ENCODE measurements at places on chromosomes 16 and 17.

DNA sequence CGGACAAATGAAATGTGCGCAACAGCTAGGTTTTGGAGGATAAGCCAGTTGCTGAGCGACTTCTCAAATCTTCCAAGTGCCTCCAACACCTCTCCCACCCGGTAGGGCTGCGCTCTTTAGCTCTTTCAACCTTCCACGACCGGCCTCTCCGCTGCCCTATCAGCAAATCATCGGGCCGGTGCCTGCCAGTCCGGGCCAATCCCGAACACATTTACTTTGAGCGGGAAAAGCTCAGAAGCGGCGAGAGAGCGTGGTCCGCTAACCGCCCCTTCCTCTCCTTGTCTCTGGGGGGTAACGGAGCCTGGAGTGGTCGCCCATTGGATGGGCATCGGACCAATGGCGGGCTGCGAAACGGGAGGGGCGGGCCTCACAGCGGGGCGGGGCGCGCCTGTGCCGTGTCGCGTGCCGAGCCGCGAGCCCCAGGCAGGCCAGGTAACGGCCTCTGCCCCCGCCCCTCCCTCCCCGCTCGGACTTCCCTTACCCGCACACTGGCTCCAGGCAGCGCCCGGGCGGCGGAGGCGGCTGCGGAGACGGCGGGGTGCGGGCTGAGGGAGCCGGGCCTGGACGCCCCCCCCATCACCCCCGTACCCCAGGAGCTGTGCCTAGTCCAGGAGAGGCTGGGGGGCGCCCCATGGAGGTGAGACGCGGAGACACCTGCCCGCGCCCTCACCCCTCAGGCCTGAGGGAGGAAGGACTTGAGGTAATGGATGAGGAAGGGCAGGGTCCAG lies at the start of gene MEIOC:
Gene MEIOC (plus strand): TSS at position 486 of the 728 bp plus-strand sequence. CDS start 146 bp downstream, at position 632.
- DNase-seq: no peak

DNA sequence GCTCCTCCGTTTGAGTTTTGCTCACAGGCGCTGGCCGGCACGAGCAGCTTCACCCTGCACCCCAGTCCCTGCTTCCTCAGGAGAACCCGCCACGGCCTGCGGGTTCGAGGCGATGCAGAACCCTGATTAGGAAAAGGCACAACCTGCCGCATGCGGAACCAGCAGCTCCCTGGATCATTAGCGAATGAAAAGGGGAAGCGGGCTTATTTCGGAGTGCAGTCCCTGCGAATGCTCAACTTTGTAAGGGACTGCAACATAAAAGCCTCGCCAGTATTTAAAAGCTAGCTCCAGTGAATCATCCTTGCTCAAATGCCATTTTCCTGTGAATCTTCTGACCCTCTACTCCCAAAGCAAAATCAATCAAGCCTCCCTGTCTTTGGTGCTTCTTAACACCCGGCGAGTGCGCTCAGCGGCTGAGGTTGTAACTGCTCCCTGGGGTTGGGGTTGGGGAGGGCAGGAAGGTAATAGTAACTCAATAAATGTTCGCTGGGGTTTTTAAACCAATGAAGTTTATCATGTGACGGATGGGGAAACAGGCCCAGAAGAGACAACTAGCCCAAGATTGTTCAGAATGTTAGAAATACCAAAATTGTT lies 678 bp upstream of the AKAP10 start:
- no peak for DNase-seq

GRCh38 chr16:31455601-31456314 lies 3.5 kb upstream of the ARMC5 start:
- no peak for DNase-seq

DNA sequence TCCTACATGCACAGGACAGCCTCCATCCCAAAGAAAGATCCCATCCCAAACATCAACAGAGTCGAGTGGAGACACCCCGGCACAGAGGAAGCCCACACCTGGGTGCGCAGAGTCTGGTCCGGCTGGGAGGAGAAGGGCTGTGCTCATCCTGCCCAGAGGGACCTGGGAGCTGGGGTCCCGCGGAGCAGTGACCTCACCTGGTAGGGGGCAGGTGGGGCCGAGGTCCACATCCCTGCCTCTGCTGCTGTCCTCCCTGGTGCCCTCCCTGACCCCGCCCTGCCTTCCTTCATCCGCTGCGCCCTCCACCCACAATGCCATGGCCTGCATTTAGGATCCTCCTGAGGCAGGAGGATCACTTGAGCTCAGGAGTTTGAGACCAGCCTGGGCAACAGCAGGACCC lies 2.9 kb downstream of the C16orf90 start:
- DNase-seq: no peak

DNA sequence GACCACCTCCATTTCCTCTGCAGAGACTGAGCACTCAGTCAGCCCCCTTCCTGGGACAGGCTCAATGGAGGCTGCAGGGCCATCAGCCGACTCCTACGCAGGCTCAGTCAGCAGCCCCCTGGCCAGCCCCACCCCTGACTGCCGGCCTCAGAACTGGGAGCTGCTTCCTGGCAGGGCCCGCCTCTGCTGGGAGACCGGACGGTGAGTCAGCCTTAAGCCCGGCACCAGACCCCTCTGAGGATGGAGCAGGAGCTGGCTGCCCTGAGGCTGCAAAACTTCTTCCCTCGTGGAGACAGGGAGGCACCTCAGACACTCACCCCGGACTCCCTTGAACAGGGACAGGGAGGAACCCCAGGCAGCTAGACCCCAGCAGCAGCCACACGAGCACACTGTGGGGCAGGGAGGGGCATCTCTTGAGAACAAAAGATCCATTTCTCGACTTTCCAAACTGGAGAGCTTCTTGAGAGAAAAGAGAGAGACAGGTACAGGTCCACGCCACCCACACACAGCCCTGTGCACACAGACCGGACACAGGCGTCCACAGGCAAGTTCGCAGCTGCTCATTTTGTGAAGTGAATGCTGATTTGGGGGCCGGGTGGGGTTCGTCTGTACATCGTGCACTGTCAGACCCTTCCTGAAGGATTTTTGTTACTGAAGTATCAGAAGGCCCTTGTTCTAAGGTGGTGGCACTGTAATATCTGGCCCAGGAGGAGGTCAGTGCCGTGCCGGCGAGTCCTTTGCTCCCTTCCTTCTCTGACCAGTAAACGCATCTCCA lies 1.3 kb upstream of the TUBB3 start:
- no peak for DNase-seq

DNA sequence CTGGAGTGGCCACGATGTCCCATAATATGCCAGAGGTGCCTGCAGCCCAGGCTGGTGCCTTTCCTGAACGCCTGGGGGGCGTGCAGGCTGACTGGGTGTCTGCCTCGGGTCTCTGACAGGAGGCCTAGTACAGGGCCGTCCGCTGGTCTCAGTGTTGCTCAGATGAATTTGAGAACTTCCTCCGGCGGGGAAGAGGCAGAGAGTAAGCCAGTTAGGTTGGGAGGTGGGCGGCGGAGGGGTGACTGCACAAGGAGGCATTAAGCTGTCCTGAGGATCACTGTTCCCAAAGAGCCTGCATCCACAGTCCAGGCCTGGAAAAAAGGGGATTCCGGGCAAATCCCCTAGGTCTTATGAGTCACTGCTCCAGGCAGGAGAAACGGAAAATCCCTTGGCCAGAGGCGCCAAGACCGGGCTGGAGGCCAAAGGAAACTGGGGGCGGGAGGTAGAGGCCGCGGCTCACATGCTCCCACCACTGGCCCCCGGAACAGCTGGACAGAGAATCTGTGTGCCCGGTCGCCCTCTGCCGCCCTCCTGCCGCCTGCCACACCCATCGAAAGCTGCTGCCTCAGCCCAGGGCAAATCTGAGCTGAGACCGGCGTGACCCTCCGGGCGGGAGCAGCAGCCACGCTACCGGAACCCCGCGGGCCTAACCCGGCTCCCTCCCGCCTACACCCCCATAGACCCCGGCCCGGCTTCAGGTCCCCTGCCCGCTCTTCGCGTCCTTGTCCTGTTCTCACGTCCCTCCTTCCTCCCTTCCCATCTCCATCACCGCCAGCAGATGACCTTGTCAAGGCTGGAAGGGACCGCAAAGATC lies 1.2 kb downstream of the TRIM47 start:
- DNase-seq: no peak

DNA sequence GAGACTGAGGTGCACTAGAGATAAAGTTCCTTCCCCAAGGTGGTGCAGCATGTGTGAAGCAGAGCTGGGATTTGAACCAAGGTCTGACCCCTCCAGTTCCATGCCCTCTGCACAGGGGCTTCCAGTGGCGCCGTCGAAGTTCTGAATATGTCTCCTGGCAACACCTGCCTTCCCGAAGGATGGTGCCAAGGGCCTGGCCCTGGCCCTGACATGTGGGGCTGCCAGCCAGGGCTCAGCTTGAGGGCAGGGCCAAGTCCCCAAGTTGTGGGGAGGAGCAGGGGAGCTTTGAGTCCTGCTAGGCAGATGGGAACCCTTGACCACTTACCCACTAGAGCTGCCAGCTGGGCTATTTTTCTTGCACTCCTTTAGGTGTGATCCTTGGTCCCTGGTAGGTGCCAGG lies 56.4 kb downstream of the NKD1 start:
- no peak for DNase-seq

DNA sequence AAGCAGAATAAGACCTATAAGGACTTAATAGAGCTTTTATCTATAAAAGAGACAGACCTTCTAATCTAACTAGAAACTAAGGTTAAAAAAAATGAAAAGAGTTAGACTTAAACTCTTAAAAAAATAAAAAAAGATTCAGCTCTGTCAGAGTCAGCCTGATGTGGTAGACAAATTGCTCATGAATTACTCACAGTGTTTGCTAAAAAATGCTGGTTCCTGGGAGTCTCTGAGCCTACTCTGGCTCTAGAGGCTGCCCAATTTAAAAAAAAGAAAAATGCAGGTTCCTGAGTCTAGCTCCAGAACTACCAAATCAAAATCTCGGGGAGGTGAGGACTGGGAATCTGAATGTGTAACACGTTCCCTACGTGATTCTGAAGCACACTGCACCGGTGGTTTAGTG lies 18.1 kb downstream of the SOST start:
- no peak for DNase-seq

GRCh38 chr16:67421030-67421429 lies 4.8 kb upstream of the ZDHHC1 start:
- no peak for DNase-seq

GRCh38 chr16:30741461-30741914 lies 6.7 kb upstream of the PHKG2 start:
- DNase-seq: no peak

- no peak for DNase-seq
Measured at GRCh38 chr16:18932243-18932987, 6.2 kb upstream of the SMG1 start.

DNA sequence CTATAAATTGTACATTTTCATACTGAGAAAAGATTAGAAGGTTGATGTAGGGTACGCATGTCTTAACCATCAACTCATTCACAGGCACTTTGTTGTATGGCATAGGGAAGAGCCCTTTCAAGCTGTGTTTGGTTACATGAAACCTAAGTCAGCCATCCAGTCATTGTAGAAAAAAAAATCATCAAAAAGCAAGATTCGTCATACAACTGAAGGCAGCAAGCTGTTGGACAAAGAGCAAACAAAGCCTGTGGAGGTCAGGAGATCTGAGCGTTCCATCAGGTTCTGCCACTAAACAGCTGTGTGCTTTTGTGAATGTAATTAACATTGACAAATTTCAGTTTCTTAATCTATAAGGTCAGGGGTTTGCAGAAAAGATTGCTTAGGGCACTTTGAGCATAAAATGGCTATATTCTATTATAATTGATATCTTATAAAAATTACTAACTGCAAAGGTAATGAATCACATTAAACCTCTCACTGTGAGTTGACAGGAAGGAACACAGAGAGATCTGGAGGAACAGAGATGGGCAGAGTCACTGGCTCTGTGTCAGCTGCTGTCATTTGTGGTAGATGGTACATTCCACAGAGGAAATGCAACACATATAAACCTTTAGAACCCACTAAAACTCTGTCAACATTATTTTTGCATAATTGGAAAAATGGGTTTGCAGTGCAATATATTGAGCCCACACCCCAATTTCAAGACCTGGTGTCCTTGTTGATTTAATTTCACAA lies 66.3 kb upstream of the MYOCD start:
- DNase-seq: no peak
